ENCODE measurements at places on chromosomes 13 and 19.

GRCh38 chr13:54742984-54743383, 1714.4 kb downstream of the OLFM4 start:
- DNase-seq: no peak

GRCh38 chr19:4988770-4989251, 19.9 kb downstream of the KDM4B start:
- no peak for DNase-seq

GRCh38 chr19:39032063-39032918, at the start of gene FBXO27:
FBXO27 (minus strand) TSS chr19:39032549; CDS start chr19:39032227, 322 bp downstream.
- DNase-seq: peak; percentile 10

GRCh38 chr19:5553892-5554291, 13.9 kb downstream of the TINCR start:
- no peak for DNase-seq

DNA sequence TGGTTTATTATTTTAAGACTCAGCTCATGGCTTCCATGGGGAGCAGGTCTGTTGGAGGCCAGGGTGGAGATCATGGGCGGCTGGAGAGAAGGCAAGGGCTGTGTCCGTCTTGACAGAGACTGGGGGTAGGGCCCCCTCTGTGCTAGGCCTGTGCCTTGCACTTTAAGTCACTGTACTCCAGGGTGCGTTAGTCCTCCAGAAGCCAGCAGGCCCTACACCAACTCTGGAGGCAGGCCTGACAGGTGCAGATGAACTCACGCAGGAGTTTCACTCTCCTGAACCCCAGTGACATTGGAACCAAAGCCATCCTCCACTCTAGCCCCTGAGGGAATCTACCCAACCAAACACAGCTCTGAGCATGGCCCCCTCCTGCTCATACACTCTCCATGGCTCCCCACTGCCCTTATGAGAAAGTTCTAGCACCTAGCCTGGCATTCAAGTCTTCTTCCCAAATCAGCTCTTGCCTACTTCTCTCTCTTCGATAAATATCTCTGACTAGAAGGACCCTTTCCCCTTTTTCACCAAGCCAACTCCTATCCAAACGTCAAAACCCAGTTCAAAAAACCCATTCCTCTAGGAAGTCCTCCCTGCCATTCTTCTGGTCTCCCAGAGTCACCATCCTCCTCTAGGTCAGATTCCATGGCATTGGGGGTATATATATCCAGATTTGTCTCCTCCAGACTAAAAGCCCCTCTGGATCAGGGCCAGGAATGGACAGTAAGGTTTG, 15.1 kb downstream of the MEF2B start:
- DNase-seq: no peak

DNA sequence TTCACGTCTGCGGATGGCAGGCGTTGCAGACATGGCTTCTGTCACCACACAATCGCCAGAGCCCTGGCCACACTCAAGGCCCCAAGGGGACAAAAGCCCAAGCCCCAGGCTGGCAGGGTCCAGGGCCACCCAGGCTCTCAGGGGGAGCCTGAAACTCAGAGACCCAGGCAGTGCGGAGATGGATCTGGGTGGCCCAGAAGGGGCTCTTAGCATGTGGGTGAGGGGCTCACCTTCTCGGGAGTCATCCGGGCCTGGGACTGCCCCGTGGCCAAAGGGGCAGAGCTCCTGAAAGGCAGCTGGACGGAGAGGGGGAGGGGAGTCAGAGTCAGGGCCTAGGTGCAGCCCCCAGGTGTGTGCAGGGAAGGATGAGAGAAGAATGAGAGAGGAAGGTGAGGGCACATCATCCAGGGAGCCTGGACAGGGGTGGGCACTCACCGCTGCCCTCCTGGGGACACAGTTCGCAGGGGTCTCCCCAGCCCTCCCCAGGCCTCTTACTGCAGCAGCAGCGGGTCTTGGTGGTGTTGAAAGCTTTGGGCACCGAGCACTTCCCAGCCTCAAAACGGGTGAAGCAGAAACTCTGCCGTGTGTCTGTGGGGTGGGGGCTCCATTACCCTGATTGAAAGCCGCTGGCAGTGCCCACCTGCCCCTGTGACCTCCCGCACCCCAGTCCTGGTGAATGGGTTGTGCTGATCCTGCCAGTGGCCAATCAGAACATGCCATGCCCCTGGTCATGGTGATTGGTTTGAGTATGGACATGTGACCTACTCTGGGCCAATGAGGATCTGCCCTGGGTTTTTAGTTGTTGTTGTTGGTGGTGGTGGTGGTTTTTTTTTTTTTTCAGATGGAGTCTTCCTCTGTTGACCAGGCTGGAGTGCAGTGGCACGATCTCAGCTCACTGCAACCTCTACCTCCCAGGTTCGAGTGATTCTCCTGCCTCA, 37.4 kb downstream of the CCL25 start:
- DNase-seq: no peak

GRCh38 chr19:39838569-39838968, 4.6 kb upstream of the DYRK1B start:
- no peak for DNase-seq

- DNase-seq: no peak
Measured at GRCh38 chr13:31556376-31556775, 182.9 kb upstream of the RXFP2 start.

- no peak for DNase-seq
Measured at GRCh38 chr19:6847828-6848200, 39.6 kb upstream of the ADGRE1 start.

- DNase-seq: no peak
Measured at GRCh38 chr19:58037927-58038687, 4.3 kb downstream of the ZSCAN1 start.
